Naive thymus-derived CD8-positive, alpha-beta T cell (primary cell): ENCODE measurements at places on chromosomes 3 and 15. TPM values are rescaled to one million over a fixed set of nuclear protein-coding genes. Genes with fewer than 3 reads are reported as not detected.
A peak's percentile ranks its signal among the peaks of the same experiment; 100 is the strongest.

Gene HES1
- polyA plus RNA-seq, result not detected

GRCh38 chr3:69330891-69331400 lies 54.9 kb downstream of the FRMD4B start:
- DNase-seq, result no peak

DNA sequence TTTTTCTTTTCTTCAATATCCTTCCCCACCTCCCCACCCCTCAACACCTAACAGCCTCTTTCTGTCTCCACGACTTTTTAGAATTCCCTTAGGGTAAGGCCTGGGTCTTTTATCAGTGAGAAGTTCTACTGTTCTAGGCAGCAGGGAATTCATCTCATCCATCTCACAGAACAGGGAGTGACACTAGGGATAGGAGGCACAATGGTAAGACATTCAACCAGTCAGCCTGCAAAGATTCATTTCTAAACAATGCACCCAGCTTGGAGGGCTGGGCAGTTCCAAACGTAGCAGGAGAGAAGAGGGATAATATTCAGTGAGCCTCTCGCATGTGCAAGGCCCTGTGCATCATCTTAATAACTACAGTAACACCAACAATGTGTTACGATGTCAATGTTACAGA lies 43.6 kb downstream of the LRIG1 start:
- no peak for DNase-seq

Gene ERICH6
- polyA plus RNA-seq, result 0.60 TPM

Gene C3orf85
- polyA plus RNA-seq, result not detected

Gene ZNF860
- not detected for polyA plus RNA-seq

Gene PEAK1
- 1.0 TPM for polyA plus RNA-seq

Gene SI
- not detected for polyA plus RNA-seq

DNA sequence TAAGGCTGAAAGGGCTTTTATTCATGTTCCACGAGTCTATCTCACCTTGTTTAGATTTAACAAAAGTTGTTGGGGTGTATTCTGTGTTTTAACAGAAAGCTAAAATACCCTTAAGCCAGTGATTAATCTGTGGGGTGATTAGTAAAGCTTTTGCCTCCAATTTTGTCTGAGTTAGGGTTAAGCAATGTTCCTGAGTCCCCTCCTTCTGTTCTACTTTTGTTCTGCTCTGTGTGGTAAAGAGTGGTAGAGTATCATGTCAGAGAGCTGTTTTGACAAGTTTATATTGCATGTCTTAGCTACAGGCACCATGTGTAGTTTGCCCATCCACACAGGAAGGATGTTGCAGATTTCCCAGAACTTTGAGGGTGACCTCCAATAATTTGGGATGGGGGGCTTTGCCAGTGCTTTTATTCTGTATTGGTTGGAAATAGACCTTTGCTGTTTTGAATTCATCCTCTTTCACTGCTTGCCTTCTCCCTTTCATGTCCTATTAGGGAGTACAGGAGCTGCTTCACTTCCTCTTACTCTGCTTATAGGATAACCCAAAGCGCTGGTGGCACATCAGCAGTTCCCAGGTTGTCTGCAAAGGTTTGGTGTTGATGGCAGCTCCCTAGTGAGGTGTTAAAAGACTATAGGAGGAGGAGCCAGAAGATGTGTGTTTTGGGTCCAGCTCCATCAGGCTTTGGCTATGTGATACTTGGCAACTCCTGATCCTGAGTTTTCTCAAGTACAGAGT lies 7.4 kb downstream of the PDE8A start:
- no peak for DNase-seq

Gene SYNM
- 0.08 TPM for polyA plus RNA-seq

DNA sequence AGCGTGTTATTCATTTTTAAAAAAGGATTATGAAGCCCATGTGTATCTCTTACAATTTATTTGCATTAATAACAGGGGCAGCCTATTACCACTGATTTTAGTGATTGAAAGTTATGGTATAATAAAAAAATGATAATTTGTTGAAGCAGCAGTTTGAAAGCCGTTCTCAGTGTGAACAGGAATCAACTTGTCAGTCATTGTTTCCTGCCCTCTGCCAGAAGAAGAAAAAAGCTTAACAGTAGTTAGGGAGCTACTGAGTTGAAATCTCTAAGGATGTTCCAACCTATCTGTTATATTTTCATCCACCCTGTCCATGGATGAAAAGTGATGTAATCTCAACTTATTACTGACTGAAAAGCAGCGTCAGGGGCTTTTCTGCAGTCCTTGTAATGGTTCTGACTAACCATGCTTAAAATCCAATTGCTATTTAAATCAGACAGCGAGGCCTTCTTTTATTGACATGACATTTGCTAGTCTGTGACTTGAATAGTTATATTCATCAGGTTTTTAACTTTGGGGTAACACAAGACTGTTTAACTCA lies 486.7 kb downstream of the ROBO2 start:
- DNase-seq, result no peak

DNA sequence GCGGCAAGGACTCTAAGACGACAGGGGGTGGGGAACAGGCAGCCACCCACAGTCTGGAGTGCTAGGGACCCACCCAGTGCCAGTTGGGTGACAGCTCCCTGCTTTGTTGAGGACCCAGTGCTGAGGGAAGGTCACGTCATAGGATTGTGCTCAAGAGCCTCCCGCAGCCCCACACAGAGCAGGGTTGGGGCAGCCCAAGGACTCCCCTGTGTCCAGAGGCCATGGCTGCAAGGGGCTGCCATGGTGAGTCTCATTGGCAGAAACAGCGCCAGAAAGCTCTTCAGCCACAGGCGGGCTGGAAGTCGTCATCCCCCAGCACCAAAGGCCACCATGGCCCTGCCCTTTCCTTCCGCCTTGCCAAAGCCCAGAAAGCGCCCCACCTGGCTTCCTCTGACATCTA lies 37.0 kb upstream of the PLXNA1 start:
- DNase-seq, result no peak

- no peak for DNase-seq
These were observed 214.5 kb upstream of the HES1 start for GRCh38 chr3:193921465-193921864.

Gene SLC28A2
- not detected for polyA plus RNA-seq

Gene PHC3
- 54.8 TPM for polyA plus RNA-seq

DNA sequence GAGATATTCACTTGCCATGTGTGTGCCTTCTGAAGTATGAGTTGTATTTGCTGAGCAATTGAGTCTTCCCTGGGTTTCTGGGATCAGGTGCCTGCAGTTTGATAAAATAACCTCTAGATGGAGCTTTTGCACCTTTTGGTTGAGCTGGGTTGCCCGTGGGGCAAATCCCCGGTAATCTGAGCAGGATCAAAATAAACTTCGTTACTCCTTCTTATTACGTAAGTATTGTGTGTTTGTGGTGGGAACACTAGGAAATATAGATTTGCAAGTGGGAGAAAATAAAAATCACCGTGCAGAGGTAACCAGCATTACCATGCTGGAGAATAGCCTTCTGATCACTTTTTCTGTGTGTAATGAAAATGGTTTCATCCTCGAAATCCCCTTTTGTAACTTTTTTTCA lies 277.4 kb upstream of the NR2E3 start:
- no peak for DNase-seq

DNA sequence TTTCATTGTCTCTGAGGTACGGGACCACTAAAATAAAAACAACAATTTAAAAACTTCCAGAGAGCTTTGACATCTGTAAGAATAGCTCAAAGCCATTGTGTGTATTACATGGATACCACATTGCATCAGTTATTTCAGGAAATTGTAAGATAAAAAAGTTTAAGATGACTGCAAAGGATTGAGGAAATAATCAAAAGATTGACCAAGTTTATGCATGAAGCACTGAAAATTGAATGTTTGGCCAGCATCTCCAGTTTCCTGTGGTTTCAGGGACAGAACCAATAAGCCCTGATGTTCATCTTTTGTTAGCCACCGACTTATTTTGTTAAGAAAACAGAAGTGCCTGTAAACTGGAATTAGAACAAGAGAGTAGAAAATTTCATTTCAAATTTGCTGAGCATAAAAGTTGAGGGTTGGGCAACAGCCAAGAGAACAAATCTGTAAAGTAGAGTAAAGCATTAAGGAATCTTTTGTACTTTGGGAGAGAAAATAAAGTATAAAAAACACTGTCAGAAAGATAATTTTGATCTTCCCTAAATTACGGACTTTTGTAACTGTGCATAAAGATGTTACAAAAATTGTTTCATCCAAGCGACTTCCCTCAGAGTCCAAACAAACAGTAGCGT lies 211.5 kb upstream of the P2RY1 start:
- DNase-seq, result no peak

DNA sequence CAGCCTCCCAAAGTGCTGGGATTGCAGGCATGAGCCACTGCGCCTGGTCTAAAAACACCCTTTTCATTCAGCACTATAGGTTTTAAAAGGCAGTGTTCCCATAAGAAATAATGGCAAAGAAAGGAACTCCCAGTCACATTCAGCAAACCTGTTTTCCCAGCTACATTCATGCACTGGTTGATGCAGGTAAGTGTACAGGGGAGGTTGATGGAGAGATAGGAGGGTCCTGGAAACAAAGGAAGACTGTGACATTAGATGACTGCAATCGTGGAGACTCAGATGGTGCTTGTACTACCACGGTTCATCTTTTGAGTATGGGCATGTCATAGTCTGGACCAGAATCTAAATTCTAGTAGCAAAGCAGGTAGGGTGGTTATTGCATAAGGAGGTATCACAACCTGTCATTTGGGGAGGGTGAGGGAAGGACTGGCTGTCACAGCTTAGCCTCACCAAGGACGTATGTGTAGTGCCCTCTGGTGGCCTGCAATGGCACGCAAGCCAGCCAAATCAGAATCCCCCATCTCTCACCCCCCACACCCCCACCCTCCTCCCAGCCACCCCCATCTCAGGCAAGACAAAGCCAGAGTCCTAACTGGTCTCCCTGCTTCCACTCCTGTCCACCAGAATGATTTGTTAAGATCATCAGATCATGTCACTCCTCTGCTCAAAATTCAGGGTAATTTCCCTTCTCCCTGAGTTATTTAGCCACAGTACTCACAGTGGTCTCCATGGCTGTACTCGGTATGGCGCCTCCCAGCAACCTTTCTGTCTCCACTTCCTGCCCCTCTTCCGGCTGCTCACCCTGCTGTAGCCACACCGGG lies 28.8 kb upstream of the UBL7 start:
- peak; percentile 63 for DNase-seq

DNA sequence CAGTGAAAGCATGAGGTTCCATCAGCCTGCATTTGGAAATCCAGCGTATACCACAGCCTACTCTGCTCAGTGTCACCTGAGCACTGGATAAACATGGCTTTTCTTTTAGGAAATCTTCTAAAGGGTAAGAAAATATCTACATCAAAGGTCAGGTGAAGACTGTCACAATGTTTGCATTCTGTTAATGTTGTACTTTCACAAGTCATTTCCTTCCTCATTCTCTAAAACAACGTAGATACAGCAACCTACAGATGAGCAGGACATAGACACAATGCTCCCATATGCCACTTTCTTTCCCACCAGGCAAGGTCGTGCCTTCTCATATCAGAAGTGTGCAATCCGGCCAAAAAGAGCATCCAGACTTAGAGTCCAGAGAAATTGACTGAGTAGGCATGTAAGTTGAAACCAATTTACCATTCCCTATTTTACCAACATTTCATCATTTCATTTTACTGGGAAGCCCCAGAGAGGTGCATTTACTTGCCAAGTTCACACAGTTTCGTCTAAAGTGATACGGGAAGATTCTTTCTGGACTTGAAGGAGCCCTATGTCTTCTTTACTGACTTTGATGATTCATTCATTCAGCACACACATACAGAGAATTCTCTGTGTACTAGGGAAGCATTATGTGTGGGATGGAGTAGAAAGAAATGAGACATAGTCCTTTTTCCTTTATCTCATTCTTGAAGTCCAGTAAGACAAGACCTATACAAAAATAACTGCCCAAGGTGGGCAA lies 30.6 kb upstream of the LPP start:
- DNase-seq, result no peak

Gene NR2F2
- not detected for polyA plus RNA-seq

DNA sequence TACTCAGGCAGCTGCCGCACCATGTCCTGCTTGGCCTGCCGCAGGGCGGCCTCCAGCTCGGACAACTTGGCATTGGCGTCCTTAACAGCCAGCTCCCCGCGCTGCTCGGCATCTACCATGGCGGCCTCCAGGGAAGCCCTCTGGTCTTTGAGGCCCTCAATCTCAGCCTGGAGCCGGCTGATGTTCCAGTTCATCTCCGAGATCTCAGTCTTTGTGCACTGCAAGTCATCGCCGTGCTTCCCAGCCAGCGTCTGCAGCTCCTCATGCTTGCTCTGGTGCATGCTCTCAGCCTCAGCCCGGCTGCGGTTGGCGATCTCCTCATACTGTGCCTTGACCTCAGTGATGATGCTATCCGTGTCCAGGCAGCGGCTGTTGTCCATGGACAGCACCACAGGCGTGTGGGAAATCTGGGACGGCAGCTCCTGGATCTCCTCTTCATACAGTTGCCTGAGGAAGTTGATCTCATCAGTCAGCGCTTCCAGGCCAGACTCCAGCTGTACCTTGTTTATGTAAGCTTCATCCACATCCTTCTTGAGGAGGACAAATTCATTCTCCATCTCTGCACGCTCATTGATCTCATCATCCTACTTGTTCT lies 15.5 kb upstream of the PSTPIP1 start:
- DNase-seq, result no peak

Gene IGF1R
- 6.3 TPM for polyA plus RNA-seq

DNA sequence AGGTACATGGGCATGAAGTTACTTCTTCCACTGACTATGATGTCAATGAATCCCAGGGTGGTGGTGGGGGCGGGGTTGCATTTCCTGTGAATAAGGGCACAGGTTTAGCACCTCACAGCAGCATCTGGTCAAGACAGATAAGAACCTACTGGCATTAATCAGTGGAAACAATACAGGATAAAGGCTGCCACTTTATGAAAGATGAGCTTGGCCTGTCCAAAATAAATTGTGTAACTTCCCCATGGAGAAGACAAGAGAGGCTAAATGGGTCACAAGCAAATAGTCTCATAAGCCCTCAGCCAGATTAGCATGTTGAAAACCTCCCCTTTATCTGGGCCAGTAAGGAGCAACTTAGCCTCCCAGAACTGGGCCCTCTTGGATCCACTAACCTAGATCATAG lies 27.4 kb upstream of the PLSCR2 start:
- DNase-seq, result no peak

Gene LRRC49
- polyA plus RNA-seq, result not detected

GRCh38 chr15:95875121-95875643 lies 455.3 kb upstream of the NR2F2 start:
- no peak for DNase-seq

Gene SLC27A2
- polyA plus RNA-seq, result 0.74 TPM

- DNase-seq, result peak; percentile 79
These were observed 45.2 kb downstream of the GASK1A start for GRCh38 chr3:43024181-43024885.

DNA sequence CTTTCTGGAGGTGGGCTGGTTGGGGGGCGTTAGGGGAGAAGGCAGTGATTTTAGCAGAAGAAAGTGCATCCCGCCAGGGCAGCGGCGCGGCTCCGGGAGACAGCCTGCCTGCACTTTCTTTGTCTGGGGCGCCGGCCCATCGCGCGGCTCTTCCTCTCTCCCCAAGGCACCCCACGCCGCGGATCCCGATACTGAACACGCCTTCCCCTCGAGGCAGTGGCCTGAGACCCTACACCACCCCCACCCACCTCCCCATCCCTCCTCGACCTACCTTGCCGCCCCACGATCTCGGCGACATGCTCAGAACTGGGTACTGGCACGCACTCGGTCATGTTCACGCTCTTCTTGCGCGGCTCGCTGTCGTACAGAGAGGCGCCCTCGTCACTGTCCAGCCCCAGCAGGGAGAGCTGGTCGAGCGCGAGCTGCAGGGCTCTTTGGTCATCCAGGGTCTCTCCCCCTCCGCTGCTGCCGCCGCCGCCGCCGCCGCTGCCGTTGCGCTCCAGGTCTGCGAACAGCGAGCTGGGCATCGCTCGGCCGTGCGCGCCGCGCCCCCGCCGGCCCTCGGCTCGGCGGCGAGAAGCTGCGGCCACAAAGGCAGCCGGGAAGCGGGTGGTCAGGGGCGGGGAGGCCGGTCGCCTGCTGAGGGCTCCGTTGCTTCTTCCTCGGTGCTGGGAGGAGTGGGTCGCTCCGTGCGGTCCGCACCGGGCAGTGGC lies 483 bp downstream of the MEX3B start:
- peak; percentile 14 for DNase-seq
